Stimulated activated naive CD8-positive, alpha-beta T cell treated with anti-CD3 and anti-CD28 coated beads, Interleukin-15, amount 100 ng/mL, for 72 hours (primary cell): ENCODE measurements at places on chromosomes 4 and X.

DNA sequence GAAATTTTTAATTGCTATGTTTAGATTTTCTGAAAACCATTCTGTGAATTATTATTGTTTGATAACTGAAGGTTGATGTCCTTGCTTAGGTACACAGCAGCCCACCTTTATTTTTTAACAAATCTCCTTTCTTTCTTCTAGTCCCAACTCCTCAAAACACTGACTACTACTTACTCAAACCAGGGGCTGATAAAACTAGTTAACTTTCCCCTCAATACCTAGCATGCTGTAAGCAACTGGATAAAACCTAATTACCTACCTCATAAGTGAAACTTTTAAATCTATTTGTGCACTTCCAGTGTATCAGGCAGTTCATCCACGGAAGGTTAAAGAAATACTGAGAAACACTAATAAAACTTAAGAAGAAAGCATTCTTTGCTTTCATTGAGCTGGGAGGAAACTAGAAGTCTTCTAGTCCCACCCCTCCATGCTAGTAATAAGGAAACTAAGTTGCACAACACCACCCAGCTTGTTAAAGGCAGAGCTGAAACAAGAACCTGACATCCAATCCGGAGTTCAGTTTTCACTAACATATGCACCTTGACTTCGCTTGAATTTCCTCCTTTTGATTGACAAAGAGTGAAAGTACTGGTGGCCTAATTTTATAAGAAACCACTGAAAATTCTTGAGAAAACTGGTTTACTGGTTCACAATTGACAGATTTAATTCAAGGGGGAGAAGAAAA lies 180.2 kb upstream of the TET2 start:
- DNase-seq: peak; percentile 45

DNA sequence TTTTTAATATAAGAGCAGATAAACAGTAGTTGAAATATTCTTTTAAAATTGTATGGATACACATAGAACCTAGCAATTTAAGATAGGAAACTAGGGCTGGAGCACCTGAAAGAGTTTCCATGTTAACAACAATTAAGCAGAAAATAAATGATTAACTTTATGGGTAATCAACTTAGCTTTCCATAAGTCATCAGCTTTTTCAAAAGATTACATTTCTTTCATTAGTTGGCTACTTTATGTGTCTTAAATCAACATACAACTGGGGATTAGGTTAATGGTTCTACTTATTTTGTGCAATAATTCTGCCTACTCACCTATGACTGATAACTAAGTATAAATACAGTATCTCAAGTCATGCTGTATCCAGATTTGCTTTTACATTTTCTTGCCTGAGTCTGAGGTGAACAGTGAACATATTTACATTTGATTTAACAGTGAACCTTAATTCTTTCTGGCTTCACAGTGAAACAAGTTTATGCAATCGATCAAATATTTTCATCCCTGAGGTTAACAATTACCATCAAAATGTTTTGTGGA lies at the start of gene ANXA10:
Gene ANXA10, plus strand, starts transcription at position 362 of the 537 bp plus-strand sequence. Its CDS starts 164 bp downstream, at position 526.
- no peak for DNase-seq

GRCh38 chr4:39029752-39030694 lies 2.2 kb downstream of the TMEM156 start:
- DNase-seq: no peak

GRCh38 chrX:13158911-13159310 lies 114.5 kb upstream of the FAM9C start:
- DNase-seq: no peak

GRCh38 chrX:53093177-53093655 lies 726 bp upstream of the KANTR start:
- peak; percentile 76 for DNase-seq

DNA sequence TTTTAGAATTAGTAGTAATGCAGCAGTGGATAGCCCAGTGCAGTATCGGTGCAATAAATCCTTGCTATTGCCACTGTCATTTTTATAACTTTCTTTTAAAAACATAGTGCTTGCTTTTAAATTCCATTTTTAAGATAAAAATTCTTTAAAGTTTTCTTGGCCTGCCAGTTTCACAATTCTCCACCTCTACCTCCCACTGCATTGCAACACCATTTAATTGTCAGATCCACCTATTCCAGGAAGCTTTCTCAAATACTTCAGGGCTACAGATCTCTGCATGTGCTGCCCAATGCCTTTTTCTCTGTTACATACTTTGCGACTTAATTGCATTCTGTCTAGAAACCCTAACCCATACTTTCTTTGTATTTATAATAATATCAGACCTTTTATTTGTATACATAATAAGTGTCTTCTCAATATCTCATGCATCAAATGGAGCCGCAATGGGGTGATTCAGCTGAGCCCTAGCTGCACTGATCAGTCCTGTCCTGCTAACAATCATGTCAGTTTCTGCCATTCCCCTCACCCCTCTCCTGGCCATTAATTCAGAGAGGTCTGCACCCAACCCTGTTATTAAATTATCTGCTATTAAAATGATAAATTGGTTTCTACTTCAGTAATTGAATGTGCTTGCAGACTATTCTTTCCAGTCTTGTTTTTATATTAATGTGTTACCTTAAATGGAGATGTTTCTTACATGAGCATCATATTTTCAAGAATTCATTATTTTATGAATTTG lies 193.1 kb downstream of the SLIT2 start:
- no peak for DNase-seq

DNA sequence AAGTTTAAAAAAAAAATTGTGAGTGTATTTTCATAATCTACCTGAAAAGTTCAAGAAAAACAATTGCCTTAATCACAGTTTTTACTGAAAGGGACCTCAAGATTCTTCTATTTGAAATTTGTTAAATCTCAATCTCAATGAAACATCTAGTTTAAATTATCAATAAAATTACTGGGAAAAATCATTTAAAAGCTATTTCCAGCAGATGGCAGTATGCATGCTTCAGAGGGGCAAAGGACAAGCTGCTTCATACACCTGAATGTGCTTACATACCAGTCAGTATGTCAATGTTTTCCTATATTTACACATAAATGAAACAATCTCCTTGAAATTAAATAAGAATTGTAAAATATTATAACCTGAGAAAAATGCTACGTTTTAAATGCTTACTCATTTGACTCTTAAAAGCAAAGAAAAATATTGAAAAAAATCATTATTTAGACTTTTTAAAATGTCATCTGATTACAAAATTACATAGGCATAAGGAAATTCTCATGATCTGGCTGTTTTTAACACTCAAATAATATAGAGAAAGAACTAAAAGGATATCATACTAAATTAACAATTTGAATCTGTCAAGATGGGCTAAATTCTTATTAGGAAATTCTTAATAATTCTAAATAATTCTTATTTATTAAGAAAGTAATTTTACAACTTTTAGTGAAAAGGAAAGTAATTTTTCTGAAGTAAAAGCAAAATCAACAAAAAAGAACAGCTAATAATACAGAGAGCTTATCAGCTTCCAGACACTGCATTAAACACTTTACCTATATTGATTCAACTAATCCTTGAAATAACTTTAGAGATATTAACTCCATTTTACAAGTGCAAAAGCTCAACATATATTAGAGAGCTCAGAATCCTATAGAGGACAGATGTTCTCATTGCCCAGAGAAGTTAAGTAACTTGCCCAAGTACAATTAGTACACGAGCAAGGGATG lies 242.1 kb downstream of the ADAMTS3 start:
- no peak for DNase-seq

GRCh38 chr4:109972786-109973528 lies 60.3 kb downstream of the EGF start:
- DNase-seq: no peak

DNA sequence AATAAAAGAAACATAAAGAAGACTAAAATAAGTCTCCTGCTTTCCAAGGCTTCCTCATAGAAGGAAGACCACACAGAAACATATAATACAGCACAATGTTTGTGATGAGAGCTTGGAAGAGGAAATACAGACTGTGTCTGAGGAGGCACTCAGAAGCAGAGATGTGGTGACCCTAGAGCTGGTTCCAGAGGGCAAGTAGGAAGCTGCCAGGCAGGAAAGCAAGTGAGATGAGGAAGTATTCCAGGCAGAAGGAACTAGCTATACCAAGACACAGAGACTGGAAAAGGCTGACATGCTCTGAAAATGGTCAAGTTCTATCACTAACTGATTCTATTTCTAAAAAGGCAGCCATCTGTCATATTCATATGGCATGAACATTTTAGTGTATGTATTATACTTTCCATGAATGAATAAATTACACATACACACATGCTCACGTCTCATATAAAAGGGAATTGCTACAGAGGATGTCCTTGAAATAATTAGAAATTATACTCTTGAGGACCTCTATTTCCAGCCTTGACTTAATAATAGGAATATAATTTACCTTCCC lies 16.6 kb upstream of the HSFX2 start:
- DNase-seq: no peak

DNA sequence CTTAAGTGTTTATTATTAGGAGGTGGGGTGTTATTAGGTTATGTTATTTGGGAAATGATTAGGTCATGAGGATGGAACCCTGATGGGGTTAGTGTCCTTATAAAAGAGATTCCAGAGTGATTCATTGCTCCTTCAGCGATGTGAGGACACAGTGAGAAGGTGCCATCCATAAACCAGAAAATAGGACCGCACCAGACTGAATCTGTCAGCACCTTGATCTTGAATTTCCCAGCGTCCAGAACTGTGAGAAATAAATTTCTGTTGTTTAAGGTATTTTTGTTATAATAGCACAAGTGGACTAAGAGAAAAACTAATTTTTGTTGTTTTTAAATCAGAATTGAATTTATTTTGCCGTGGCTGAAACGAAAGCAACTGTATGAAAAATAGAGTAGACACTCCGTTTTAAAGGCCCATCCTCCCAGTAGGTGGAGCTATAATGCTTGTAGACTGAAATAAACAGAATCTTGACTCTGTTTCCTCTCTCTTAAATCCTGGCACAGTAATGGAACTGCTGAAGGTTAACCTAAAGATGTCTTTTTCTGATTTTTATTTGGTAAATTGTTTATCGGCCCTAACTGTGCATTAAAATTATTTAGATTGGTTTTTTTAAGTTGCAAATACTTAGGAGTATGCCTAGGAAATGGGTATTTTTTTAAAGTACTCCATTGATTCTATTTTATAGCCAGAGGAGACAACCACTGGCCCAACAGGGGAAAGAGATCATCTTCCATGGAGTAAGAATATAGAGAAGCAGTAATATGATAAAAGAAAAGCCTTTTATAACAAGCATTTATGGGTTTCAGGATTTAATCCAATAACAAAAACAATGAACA lies 133.2 kb upstream of the ADAMTS3 start:
- peak; percentile 17 for DNase-seq

- no peak for DNase-seq
Measured at GRCh38 chrX:124328765-124329164, 3.7 kb upstream of the TEX13D start.

DNA sequence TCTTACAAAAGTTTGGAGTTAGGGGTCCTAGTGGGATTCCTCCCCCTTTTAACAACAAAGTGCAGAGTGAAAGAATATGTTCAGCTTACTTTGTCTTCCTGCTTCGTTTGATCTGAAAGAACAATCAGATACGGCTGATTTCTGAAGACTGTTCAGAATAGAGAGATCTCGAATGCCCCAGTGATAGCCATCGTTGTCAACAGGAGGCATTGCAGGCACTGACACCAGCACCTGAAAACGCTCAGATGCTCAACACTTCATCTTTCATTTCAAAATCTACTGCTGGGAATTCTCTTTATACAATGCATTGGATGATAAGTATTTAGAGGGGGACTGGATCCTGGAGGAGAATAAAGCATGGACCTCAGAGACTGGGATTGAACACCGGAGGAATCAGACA lies 186.3 kb upstream of the TENM3 start:
- no peak for DNase-seq

GRCh38 chr4:87304745-87305432 lies 17.8 kb downstream of the HSD17B13 start:
- no peak for DNase-seq

- DNase-seq: no peak
Measured at GRCh38 chr4:23455456-23456158, 434.2 kb downstream of the PPARGC1A start.

DNA sequence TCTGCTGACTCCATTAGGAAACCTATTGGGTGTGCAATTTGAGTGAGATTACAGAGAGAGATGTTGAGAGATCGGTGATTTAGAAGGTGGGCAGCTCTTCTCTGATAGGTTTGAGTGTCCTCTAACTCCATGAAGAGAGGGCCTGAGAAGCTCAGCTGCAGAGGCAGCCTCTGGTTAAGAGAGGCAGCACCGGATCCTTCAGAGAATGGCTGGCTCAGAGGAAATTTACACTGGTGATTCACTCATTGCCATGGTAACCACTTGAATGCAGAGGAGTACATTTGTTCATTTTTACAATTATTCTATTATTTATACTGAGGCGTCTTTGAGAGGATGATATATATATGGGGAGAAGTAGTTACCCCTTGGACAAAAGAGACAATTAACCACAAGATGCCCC lies 171.7 kb downstream of the PDGFRA start:
- no peak for DNase-seq

DNA sequence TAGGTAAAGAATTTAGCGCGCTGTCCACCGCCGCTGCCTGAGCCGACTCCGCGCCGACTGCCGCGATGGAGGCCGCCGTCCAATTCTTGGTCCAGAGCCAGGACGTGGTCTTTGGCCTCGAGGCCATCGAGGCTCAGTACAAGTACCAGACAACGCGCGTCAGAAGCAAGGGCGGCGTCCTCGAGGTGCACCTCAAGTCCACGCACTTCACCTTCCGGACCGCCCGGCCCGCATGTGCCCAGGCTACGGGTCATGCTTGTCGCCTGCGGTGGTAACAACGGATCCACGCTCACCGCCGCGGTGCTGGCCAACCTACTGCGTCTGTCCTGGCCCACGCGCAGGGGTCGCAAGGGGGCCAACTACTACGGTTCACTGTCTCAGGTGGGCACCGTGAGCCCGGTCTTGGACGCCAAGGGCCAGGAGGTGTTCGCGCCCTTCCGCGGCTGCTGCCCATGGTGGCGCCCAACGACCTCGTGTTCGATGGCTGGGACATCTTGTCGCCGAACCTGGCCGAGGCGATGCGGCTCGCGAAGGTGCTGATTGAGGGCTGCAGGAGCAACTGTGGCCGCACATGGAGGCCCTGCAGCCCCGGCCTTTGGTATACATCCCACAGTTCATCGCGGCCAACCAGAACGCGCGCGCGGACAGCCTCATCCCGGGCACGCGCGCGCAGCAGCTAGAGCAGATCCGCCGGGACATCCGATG lies 128.0 kb downstream of the ANAPC4 start:
- no peak for DNase-seq

DNA sequence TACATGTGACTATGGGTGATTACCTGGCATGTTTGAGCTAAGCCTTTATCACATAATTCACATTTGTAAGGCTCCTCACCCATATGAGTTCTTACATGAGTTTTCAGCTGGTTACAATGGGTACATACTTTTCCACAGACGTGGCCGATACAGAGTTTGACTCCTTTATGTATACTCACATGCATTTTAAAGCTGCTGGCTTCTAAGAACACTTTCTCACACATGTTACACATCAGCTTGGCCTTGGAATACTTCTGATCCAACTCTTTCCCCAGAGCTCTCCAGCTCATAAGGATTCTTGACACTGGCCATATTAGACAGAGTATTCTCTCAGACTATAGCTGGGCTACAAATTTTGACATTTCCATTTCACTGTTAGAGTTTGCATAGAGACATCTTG lies 66.3 kb downstream of the TAB3 start:
- DNase-seq: no peak

- no peak for DNase-seq
Measured at GRCh38 chr4:113727802-113728201, 33.7 kb downstream of the CAMK2D start.
